ENCODE measurements at places on chromosomes 4 and X.
A peak's percentile ranks its signal among the peaks of the same experiment; 100 is the strongest.

DNA sequence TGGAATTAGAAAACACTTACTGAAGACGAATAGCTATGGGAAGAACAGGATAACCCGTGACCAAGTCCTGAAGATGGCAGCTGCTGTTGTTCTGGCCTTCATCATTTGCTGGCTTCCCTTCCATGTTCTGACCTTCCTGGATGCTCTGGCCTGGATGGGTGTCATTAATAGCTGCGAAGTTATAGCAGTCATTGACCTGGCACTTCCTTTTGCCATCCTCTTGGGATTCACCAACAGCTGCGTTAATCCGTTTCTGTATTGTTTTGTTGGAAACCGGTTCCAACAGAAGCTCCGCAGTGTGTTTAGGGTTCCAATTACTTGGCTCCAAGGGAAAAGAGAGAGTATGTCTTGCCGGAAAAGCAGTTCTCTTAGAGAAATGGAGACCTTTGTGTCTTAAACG, 2.4 kb downstream of the AGTR2 start:
- DNase-seq, result no peak

- DNase-seq, result no peak
Observed at GRCh38 chrX:29634516-29634915, 580.8 kb upstream of the MAGEB2 start.

DNA sequence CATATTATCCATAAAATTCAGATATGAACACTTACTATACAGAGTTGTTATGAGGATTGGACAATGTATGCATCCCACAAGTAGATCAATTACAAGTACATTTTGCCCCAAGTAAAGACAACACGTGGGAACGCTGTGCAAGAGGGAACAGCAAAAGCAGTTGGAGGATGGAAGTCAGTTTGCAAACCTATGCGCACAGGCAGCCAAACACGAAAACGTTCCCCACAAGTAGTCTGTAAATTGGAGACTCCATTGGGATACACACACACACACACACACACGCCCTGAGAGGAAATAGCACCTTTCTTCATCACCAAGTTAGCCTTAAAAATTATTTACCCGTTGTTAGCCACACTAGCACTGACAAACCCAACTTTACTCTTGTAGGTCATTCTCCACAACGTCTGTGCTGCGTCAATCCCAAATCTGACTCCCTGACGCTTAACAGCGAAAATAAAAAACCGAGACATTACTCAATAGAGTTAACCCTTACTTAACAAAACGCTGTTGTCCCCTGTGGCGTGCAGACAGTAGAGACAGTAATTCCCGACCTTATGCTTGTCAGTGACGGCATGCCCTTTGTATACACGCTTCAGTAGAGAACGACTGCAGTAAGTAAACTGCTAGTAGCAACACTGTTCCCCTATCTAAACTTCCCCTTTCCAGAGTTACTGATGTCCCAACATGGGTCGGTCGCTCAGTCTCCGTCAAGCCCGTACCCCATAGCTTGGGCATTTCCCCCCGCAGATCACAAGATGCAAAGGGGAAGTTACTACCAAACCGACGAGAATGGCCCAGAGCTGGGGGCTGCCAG, 730 bp downstream of the MANBA start:
- peak; percentile 97 for DNase-seq

- DNase-seq, result no peak
Observed at GRCh38 chr4:185869427-185869826, 57.4 kb upstream of the SORBS2 start.

- DNase-seq, result no peak
Observed at GRCh38 chr4:44056721-44057151, 391.9 kb downstream of the KCTD8 start.

GRCh38 chr4:184163813-184164212, 53.9 kb downstream of the ENPP6 start:
- DNase-seq, result peak; percentile 48

DNA sequence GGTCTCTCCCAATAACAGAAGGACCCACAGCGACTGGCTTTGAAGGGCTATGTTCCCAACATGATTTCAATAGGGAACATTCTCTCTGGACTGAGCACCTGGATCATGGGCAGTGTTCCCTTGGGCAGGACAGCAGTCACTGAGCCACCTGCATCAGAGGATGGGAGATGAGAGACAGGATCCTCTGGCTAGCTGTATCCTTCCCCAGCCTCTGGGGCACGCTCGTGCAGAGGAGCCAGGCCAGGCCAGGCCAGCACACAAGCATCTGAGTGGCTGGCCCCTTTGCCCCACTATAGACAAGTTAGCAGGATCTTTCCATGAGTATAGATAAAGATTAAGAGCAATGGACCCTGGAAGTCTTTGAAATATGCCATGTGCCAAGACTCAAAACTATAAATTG, 66.3 kb downstream of the NEUROG2 start:
- no peak for DNase-seq

DNA sequence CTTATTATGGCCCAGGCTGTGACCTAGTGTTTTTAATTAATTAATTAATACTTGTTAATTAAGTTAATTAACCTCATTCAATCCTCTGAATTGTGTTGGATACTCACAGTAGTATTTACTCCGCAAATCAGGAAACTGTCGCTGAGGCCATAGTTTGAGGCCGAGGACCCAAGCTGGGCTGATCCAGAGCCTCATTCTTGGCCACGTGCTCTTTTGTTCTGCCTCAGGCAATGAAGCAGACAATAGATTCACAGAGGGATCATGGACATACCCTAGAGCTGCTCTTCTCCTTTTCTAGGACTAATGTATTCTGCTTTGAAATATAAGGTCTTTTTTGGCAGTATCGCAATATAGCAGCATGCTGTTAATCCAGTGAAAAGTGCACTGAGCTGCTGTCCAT, 24.0 kb upstream of the SNCA start:
- no peak for DNase-seq

DNA sequence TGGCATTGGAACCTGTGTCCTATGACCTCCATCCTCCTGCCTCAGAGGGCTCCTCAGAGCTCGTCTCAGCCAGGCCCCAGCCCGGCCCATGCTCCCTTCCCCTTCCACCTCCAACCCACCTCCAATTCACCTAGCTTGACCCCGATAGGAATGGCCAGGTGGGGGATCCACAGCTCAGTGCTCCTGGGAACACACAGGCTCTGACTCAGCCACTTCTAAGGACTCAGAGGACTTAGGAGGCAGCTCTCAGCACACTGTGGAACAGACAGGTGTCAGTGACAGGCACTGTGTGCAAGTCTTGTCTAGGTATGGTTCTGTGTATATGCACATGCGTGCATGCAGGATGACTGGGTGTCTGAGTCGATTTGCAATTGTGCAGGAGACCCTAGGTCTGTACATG, 44.8 kb downstream of the PJA1 start:
- no peak for DNase-seq

- no peak for DNase-seq
Observed at GRCh38 chr4:106529348-106530023, 160.9 kb upstream of the GIMD1 start.

GRCh38 chr4:41568363-41568762, 30.4 kb downstream of the LIMCH1 start:
- no peak for DNase-seq

DNA sequence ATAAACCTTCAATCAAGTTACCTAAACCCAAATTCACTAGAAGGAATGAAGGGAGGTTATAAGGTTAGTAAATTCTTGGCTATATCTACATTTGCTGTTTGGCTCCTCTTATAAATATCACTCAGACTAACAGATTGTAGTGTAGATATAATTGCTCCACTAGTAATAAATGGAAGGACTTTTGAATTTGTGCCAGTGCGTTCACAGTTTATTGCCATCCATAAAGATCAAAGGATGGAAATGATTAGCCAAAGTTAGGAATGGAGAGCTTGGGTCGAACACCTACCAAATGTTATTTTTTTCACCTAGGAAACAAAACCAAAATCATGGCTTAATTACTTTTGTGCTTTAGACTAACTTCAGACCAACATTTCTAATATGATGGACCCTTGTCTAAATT, 9.2 kb downstream of the DTHD1 start:
- DNase-seq, result no peak

DNA sequence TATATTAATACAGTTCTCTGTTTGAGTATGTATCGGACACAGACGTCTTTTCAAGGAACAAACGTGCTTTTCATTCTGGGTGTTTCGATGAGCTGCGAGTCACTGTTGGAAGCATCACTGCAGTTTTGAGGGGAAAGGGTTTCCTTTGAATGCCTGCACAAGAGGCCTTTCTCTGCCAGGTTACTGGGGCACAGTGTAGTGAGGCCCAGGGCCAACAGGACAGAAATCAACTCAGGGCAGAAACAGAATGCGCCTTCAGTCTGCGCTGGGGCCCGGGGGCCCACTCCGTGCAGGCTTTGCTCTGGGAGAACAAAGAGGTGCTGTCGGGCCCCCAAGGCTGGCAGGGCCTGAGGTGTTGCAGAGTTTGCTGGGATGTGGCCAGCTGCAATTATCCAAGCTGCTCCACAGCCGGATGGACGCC, 2.3 kb upstream of the PPP2R3B start:
- no peak for DNase-seq

DNA sequence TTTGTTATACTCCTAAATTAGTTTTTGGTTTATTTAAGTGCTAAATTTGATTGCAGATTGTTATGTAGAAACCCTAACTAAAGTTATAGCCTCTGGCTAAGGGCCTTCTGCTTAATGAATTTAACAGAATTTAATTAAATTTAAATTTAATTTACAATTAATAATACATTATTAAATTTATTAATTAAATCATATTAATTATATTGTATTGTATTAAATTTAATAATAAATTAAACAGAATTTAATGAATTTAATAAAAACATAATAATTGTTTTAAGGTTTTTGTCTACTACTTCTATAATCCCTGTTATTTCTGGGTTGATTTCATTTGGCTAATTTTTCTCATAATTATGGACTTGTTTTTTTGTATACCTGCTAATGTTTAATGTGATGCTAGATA, 141.9 kb upstream of the TECRL start:
- DNase-seq, result no peak

DNA sequence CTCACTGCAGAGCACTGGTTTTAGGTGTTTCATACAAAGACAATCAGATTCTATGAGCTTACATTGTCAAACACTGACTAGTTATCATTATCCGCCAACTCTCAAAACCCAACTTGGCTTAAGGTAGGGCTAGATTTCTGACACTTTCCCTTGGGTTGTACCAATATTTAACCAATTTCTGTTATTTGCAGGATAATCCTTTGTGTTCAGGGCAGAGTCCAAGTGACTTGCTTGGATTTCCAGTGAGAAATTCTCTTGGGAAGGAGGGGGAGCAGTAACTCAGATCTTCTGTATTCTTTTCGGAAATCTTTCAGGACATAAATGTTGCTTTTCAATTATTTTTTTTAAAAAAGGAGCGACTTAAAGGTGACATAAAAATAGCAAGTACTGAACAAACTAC, 23.1 kb downstream of the DGKK start:
- no peak for DNase-seq

GRCh38 chr4:141016117-141016798, 117.0 kb downstream of the RNF150 start:
- DNase-seq, result no peak

DNA sequence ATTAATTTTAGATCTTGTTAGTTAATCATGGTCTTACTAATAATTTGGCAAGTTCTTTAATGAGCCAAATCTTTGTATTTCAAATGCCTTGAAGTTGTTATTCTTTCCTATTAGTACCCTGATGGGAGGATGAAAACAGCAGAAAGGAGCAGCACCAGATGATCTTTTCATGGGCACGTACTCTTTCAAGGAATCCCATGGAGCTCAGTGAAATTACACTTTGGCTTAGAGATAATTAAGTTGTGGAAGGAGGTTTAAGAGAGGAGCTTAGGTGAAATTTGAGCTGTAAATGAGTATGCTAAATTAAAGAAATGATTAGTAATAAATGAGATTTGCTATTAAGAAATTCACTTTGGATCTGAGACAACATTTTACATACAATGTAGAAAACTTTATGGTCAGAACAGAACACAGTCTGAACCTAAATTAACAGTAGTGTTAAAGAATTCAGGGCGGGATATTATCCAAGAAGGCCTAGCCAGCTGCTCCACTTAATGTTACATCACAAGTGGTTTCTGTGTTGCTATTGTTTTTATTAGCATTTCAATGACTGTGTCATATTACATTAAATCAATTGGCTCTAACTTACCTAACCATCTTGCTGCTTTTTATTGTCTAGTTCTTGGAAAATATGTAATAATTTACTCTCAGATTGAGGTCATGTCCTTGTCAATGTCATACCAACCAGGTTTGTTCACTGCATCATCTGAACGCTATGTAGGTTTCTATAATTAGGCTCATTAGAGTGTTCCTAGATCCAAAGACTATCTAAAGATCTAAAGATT, 3.9 kb downstream of the MTHFD2L start:
- no peak for DNase-seq

- no peak for DNase-seq
Observed at GRCh38 chr4:40254608-40255392, 58.0 kb downstream of the RHOH start.

DNA sequence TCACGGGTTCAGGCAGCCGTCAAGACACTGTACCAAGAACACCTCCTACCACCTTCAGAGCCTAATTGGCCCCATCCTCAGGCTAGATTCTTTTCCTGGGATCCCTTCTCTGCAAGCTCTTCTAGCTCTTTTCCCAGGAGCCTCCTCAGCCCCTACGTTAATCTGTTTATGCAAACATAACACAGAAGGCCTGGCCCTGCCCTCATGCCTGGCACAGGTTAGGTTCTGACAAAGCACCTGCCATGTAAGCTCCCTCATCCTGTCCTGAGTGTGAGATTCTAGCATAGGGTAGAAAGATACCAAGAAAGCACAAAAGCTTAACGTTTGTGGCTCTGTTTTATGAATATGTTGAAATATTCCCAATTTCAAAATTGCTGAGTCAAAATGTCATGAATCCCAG, 93.6 kb downstream of the IRF2 start:
- no peak for DNase-seq

GRCh38 chrX:3290561-3290960, 55.9 kb downstream of the MXRA5 start:
- DNase-seq, result no peak

- no peak for DNase-seq
Observed at GRCh38 chr4:69775321-69775867, 15.0 kb upstream of the SULT1B1 start.

DNA sequence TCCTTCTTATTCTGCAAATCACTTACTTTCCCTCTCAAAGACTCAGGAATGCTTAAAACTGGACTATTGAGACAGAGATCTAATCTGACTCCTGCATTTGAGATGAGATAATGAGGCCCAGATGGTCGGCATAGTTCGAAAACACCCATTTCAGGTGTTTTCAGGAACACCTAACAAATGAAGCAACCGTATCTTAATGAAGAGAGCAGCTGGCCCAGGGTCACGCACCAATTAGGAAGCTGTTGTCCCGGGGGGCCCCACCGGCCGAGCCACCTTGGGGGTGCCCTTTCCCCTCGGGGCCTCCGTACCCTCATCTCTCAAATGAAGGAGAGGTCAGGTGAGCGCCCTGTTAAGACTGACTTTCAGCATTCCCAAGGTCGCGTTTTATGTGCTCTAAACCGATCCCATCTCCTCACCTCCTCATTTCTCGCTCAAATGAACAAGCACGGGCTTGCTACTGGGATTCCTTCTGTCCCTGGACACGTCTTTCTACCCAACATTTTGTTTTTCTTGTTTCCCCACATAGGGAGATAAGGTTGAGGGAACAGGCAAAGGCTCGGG, 824 bp downstream of the LRPAP1 start:
- peak; percentile 6 for DNase-seq

All from inflammatory macrophage treated with lipopolysaccharide for 4 hours (primary cell).